Calu3 (cell line): ENCODE measurements at places on chromosomes 1 and 21. TPM values are rescaled to one million over a fixed set of nuclear protein-coding genes. Genes with fewer than 3 reads are reported as not detected.

The HENMT1 gene
- total RNA-seq, result 9.9 and 10.6 TPM in 2 replicates

The ZNF670 gene
- 3.9 and 6.1 TPM in 2 replicates for total RNA-seq

DNA sequence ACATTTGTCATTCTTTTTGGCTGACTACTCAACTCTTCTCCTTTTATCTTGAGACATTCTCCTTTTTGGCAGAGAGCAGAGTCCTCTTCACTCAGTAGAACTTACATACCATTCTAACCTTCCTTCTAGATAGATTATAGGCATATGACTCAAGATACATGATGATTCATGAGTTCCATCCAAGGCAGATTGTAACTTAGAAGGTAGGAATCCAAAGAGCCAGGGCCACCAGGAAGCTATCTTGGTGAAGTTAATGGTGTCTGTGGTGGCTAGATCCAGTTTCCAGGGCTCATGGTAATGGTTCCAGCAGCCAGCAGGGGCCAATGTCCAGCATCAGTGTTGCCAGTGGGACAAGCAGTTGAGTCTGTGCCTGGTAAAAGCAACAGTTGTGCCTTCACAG, 76.1 kb upstream of the KIAA0040 start:
- DNase-seq, result peak; percentile 16
- peaks cover 26% of the 10 kb centered on the region for H3K4me1 ChIP-seq
- H3K36me3 ChIP-seq, result no peaks in the 10 kb centered on the region
- peaks cover 13% of the 10 kb centered on the region for H3K27me3 ChIP-seq
- no peak overlapping the region for H3K4me3 ChIP-seq
- peak overlapping the region; percentile 22 for H3K27ac ChIP-seq

DNA sequence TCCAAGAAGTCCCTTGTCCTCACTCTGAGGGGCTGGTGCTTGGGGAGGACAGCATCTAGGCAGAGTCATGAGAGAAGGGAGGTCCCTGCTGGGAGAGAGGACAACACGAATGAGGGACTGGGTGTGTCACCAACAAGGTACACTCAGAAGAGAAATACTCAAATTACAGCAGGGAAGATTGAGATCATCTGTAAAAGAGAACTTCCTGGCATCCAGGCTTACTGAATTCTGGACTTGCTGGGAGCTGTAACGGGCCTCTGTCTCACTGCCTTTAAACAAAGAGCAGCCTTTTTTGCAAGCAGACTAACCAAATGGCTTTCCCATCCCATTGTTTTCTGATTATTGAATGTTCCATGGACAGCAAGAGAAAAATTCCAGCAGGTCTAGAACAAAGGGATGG, 195.7 kb upstream of the RAB4A start:
- H3K4me1 ChIP-seq, result no peaks in the 10 kb centered on the region
- H3K36me3 ChIP-seq, result no peaks in the 10 kb centered on the region
- H3K4me3 ChIP-seq, result no peak overlapping the region
- no peak overlapping the region for H3K27ac ChIP-seq

GRCh38 chr1:158457246-158457645, 4.4 kb upstream of the OR10K1 start:
- no peaks in the 10 kb centered on the region for H3K36me3 ChIP-seq
- H3K27ac ChIP-seq, result no peak overlapping the region
- H3K4me1 ChIP-seq, result no peaks in the 10 kb centered on the region
- H3K27me3 ChIP-seq, result no peaks in the 10 kb centered on the region

DNA sequence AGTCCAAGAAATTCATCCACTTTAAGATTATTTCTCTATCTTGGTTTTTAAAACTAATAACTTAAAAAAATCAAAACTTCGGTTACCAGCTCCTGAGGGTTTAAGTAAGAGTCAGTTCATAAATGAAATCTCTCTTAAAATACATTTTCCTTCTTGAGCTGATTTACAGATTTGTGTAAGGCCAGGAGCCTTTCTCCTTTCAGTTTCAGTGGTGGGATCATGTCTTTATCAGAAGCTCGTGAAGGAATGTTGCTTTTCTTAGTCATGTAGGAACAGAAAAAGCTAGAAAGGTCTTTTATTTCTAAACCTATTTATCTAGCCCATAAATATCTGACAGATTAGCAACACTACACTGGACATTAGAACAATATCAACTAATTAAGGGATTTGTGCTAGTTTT, 390.2 kb downstream of the GPATCH2 start:
- H3K27ac ChIP-seq, result no peak overlapping the region
- no peaks in the 10 kb centered on the region for H3K36me3 ChIP-seq
- no peak for DNase-seq
- H3K4me3 ChIP-seq, result no peak overlapping the region

DNA sequence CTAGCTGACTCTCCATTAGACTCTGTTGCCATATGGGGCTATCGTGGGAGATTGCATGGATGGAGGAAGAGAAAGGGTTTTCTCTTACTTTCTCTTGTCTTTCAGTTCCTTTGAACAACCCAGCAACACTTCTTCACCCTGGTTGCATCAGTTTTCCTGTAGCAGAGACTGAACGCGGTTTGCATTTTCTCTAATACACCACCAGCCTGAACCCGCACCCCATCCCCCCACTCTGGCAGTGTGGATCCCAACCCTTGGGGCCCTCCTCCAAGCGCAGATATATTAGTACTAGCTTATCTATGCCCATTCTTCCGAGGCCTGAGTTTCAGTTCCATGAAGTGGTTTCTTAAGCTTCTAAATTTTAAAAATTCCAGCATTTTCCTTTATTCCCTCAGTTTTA, 12.6 kb downstream of the DR1 start:
- no peak for DNase-seq
- H3K27ac ChIP-seq, result no peak overlapping the region
- H3K4me1 ChIP-seq, result peaks cover 22% of the 10 kb centered on the region
- no peak overlapping the region for H3K4me3 ChIP-seq

DNA sequence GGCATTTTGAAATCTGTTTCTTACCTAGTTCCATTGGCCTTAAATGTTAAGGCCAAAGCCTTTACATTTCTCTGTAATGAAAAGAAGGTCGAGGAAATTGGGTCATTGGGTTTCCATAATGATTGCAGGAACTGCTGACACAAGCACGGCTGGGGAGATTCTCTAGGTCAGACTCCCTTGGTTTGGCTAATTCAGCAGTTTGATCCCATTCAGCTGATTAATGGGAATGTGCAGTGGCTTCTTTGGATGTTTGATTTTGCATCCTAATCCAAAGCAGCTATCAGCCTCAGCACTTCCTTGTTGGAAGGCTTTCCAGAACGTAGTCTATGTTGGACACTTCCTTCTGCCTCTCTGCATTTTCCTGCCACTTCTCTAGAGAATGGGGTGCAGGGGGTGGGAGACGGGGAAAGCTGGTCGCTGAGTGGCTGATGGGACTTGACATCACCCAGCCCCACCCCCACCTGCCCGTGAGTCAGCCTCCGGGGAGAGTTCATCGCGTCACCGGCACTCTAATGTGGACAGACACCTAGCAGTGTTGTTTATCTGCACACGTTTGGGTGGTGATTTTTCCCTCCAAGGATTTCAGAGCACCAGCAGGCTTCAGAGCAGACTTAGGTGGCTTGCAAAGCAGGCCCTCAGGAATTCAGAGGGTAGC, 5.4 kb downstream of the PSEN2 start:
- H3K4me1 ChIP-seq, result peaks cover 13% of the 10 kb centered on the region
- H3K27ac ChIP-seq, result no peak overlapping the region

The RUNX3 gene
- total RNA-seq, result 0.28 and 1.3 TPM in 2 replicates

- H3K4me3 ChIP-seq, result peak overlapping the region; percentile 72
- peak; percentile 86 for DNase-seq
- H3K27ac ChIP-seq, result no peak overlapping the region
- H3K4me1 ChIP-seq, result peaks cover 11% of the 10 kb centered on the region
- H3K36me3 ChIP-seq, result peaks cover 23% of the 10 kb centered on the region
- H3K27me3 ChIP-seq, result peaks cover 18% of the 10 kb centered on the region
Observed at GRCh38 chr1:3453203-3453761, 1.2 kb upstream of the ARHGEF16 start.

The PPP1R12B gene
- 31.8 and 32.9 TPM in 2 replicates for total RNA-seq

The RAB42 gene
- total RNA-seq, result 1.1 and 1.3 TPM in 2 replicates

DNA sequence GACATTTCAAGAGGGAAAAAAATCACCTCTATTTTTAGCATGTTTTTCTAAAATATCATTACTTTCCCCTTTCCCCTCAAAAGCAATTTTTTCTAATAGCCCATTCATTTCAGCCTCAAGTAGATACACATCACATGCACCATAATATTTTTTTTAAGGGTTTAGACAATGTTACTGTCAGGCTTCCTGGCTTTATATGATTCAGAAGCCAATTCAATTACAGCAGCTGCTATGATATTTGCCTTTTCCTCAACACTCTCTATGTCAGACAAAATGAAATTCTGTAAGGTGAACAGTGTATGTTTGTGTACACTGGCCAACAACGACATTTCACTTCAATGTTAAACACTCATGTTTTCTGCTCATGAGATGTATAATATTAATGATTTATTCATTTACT, 46.5 kb downstream of the OMA1 start:
- H3K4me3 ChIP-seq, result no peak overlapping the region
- no peaks in the 10 kb centered on the region for H3K4me1 ChIP-seq
- no peak overlapping the region for H3K27ac ChIP-seq
- no peaks in the 10 kb centered on the region for H3K27me3 ChIP-seq
- H3K36me3 ChIP-seq, result peaks cover 3% of the 10 kb centered on the region
- no peak for DNase-seq

The CD53 gene
- not detected in 2 replicates for total RNA-seq

DNA sequence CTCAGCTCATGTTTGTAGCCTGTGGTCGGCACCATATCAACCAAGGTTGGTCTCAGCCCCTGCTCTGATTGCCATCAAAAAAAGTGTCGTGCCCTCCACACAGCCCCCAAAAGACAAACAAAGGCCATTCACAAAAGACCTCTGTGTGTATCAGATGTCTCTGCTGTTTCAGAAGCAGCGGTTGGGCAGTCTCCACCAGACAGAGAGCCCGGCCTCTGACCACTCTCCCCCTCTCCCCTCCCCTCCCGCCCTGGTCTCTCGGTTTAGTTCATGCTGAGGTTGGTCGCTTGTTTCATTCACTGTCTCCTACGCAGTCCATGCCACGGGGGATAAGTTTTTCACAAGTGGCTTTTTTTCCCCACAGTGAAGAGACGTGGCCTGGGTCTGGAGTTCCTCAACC, 27.1 kb downstream of the ACTA1 start:
- H3K27ac ChIP-seq, result no peak overlapping the region
- peaks cover 92% of the 10 kb centered on the region for H3K27me3 ChIP-seq
- H3K36me3 ChIP-seq, result no peaks in the 10 kb centered on the region
- no peaks in the 10 kb centered on the region for H3K4me1 ChIP-seq

The ZYG11A gene
- total RNA-seq, result not detected in 2 replicates

The AUNIP gene
- total RNA-seq, result 7.7 and 10.6 TPM in 2 replicates

The OR2L2 gene
- 0.21 TPM in 1 of 2 replicates, not detected in the other for total RNA-seq

The GJC2 gene
- 1.2 and 1.3 TPM in 2 replicates for total RNA-seq

DNA sequence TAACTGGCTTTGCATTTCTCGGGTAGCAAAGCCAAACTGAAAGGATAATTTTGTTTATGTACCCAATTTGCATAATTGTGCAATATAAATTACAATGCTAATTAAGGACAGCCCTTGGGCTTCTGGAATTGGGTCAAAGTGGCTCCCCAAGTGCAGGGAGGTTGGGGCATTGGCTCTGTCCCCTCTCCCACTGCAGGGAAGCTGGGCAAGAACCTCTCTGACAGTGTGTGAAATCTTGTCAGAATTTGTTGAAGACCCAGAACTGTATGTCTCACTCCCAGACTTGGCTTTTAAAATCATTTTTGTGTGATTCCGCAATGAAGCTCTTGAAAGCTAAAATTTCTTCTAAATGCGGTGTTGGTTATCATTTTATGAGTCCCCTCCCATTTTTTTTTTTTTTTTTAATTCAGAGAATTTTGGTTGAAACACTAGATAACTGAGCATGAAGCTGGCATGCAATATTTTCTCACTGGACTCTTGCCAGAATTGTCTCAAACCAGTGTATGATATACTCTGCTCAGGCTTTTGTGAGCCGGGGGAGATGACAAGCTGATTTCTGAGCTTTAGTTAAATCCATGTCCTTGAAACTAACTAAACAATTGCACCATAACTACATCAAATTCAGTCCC, 878.9 kb upstream of the CXADR start:
- H3K36me3 ChIP-seq, result peaks cover 5% of the 10 kb centered on the region
- H3K27me3 ChIP-seq, result no peaks in the 10 kb centered on the region
- H3K27ac ChIP-seq, result no peak overlapping the region
- DNase-seq, result no peak

DNA sequence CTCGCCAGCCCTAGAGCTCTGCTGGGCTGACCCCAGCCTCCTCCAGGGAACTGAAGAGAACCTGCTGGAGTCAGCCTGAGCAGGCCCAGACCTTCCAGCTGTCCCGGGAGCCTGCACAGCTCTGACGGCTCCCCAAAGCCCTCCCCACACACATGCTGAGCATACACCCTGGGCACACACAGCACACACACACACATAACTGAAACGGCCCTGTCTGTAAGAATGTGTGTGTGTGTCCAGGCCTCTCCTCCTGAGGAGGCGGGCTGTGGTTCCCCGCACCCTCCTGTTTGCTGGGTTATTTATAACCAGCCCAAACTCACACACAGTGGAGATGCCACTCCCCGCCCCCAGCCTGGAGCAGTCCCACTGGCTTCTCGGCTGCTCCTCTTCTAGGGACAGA, 20.2 kb downstream of the SDC3 start:
- H3K36me3 ChIP-seq, result peaks cover 5% of the 10 kb centered on the region
- no peak for DNase-seq
- H3K4me3 ChIP-seq, result no peak overlapping the region
- no peaks in the 10 kb centered on the region for H3K27me3 ChIP-seq
- H3K27ac ChIP-seq, result no peak overlapping the region

GRCh38 chr1:62084310-62084890, 110.2 kb upstream of the L1TD1 start:
- no peak overlapping the region for H3K4me3 ChIP-seq
- H3K27me3 ChIP-seq, result no peaks in the 10 kb centered on the region
- no peak for DNase-seq
- no peaks in the 10 kb centered on the region for H3K4me1 ChIP-seq

The PTTG1IP gene
- total RNA-seq, result 135 and 136 TPM in 2 replicates

DNA sequence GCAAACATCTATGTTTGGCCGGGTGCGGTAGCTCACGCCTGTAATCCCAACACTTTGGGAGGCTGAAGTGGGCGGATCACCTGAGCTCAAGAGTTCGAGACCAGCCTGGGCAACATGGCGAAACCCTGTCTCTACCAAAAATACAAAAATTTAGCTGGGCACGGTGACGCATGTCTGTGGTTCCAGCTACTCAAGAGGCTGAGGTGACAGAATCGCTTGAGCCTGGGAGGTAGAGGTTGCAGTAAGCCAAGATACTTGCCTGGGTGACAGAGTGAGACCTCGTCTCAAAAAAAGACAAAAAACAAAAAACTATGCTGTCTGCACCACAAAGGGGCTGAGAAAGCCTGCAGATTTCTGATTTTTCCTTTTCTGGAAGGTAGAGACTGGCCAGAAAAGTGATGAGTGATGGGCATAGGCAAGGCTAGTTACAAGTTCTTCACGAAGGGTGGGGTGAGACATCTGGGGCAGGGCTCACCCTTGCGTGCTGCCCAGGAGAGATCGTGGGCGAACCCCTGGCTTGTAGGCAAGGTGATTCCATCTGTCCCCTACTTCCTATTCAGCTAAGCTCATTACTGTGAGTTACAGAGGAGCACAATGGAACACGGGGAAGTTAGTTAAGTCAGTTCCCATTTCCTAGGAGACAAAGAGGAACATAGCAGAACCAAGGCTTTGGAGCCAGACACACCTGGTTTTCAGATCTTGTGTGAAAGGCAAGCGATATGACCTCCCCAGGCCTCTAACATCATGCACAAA, 3.2 kb downstream of the SLC2A1 start:
- H3K4me1 ChIP-seq, result peaks cover 49% of the 10 kb centered on the region
- peaks cover 74% of the 10 kb centered on the region for H3K36me3 ChIP-seq
- peak overlapping the region; percentile 51 for H3K27ac ChIP-seq
- no peak for DNase-seq
- H3K27me3 ChIP-seq, result no peaks in the 10 kb centered on the region
